ENCODE measurements at places on chromosomes 1 and 21.

- no peak for DNase-seq
Measured at GRCh38 chr21:21085206-21085605, 87.0 kb downstream of the NCAM2 start.

DNA sequence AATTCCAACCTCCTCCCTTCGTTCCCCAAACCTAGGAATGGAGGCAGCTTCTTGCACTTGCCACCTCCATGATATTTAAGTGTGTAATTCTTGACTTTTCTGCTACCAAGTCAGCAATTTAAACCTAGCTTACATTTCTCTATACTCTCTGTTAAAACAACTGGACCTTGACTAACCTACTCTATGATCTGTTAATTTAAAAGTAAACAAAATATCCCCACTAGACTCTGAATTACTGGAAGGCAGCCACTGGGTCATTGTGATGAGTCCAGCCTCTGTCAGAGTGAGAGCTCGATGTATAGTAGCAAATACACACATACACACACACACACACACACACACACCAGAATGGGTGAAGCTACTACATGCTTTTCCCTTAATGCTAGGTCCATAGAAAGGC is 40.0 kb upstream of the DHCR24 start:
- DNase-seq = no peak

DNA sequence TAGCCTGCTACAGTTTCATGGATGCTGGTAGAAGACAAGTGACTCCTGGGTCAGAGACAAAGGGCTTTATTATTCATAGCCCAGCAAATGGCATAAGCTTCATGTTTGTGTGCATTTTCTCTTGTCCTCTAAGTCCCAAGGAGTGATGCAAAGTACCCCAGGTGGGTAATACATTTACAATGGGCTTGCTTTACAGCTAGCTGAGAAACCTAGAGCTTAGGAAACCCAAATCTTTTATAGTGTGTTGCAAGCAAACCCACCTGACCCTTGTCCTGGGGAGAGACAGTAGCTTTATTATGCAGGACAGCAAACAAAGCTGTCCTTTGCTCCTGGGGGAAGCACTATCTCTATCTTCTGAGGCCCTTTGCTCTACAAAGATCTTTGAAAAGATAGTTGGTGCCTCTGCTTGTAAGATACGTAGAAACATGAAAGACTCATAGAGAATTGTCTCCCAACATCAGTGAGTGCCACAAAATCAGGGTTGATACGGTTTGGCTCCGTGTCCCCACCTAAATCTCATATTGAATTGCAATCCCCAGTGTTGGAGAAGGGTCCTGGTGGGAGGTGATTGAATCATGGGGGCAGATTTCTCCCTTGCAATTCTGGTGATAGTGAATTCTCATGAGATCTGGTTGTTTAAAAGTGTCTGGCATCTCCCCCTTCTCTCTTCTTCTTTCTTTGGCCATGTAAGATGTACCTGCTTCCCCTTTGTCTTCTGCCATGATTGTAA is 315.8 kb upstream of the USP24 start:
- DNase-seq = no peak

DNA sequence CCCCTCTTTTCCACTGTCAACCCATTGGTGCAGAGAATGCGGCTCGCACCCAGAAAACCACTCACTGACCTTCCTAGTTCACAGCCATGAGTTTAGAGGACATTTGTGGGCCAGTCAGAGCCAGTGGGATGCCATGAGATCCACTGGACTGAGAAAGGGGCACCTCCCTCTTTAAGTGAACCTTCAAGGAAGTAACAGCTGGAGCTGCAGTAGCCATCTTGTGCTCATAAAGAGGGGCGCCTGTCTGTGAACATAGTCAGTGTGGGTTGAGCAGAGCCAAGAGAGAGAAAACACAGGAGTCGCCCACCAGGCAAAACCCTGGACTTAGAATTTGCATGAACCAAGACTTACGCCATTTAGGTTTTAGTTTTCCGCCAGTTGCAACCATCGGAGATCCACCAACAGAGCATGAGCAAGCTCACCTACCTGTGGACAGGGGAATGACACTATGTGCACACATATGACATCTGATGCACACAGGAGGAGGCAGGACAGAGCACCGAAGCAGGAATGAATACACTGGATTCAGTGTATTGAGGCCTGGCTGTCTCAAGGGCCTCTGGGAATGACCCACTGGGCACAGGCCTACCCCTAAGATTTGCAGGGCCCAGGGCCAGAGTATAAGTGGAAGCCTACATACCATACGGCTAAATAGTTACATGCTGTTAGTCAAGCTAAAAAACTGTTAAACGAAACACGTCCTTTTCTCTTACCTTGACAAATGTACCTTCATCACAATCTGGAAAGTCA is 151.6 kb downstream of the GRIK3 start:
- DNase-seq = peak; percentile 25

GRCh38 chr1:176643536-176643935 is 180.6 kb downstream of the PAPPA2 start:
- DNase-seq = no peak

Measured in liver (tissue), 10 donors.